MM.1S (cell line): ENCODE measurements at places on chromosomes 6 and 20.

DNA sequence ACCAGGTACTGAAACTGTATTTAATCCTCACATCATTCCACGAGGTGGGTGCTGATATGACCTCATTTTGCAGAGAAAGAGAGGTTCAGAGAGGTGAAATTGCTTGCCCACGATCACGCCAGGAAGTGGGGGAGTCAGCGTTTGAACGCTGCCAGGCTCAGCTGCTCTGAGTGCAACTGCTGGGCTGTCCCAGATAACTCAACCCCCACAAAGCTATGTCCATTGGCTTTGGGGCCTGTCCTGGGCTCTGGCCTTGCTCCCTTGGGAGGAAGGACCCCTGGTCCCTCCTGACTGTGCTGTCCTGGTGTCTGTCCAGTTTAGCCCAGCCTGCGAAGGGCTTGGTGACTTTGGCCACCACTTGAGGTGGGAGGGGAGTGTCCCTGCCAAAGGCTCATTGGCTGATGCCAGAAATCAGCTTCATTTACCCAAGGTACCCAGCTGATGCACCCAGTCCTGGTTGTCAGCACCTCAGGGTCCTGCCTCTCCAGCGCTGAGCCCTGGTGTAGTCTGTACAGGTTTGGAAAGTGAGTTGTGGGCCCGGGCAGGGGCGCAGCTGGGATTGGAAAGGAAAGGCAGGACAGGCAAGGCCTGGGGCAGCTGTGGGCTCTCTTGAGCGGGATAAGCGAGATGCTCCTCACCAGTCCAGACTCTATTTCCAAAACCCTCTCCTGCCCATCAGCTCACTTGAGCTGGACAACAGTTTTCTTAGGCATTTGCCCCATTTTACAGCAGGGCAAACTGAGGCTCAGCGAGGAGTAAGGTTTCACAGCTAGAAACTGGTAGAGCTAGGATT is 38.5 kb downstream of the SUN5 start:
- no peaks in the 10 kb centered on the region for H3K4me1 ChIP-seq
- H3K36me3 ChIP-seq, result no peaks in the 10 kb centered on the region
- no peak overlapping the region for H3K27ac ChIP-seq
- no peak overlapping the region for H3K4me3 ChIP-seq
- 0 out of 2 replicates have a peak, but pooled peaks cover 5% of the 10 kb centered on the region for H3K27me3 ChIP-seq
- DNase-seq, result no peak

- DNase-seq, result no peak
- no peaks in the 10 kb centered on the region for H3K27me3 ChIP-seq
- H3K27ac ChIP-seq, result no peak overlapping the region
- H3K4me3 ChIP-seq, result no peak overlapping the region
- no peaks in the 10 kb centered on the region for H3K4me1 ChIP-seq
These were observed 380.0 kb downstream of the LMBRD1 start for GRCh38 chr6:69416776-69417175.

DNA sequence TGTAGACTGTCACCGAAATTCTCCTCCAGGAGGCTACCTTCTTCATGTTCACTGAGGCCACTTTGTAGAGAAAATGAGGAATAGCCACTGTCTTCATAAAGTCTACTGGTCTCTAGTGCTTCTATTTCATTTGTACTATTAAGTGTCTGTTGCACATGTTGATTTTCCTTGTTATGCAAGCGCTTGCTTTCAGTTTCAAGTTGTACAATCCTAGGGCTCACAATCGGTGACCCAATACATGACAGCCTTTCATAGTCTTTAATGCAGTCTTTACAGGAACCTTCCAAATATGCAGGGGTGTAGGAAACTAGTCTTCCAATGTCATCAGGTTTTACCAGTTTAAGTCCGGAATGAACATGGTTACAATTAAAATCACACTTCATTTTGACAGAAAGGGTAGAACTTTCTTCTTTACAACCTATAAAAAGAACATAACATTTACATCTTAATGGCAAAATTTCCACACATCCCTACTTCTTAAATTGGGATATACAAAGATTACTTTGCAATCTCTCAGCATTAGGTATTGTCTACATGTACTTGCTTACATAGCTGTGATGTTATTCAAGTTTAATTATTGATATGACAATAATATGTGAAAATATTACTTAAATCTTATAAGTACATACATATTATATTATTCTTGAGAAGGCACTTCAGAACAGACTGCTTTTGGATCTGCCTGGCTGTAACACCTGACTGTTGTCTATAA is 7.5 kb downstream of the FBXO5 start:
- peaks cover 8% of the 10 kb centered on the region; the same call in 1 of the 2 replicates for H3K36me3 ChIP-seq
- H3K27me3 ChIP-seq, result no peaks in the 10 kb centered on the region
- H3K4me1 ChIP-seq, result no peaks in the 10 kb centered on the region
- DNase-seq, result no peak

DNA sequence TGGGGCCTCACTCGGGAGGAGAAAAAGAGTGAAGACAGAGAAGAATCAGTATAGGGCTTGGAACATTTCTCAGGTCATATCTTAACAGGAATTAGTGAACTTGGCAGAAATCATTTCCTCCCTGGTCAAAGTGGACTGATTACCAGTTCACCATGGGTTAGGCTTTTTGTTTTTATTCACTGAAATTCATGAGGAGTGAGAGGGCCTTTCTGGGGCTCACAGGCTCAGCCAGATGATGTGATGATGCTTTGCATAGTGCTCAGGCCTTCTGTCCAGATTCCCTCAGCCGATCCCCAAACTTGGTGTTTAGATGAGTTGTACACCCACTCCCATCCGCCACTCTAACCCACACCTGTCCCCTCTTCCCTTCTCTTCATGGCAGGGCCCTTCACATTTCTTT is 32.5 kb downstream of the SRSF3 start:
- H3K4me3 ChIP-seq, result no peak overlapping the region
- no peaks in the 10 kb centered on the region for H3K27me3 ChIP-seq
- DNase-seq, result no peak
- H3K36me3 ChIP-seq, result no peaks in the 10 kb centered on the region
- peaks cover 19% of the 10 kb centered on the region; the same call in 1 of the 2 replicates for H3K4me1 ChIP-seq

DNA sequence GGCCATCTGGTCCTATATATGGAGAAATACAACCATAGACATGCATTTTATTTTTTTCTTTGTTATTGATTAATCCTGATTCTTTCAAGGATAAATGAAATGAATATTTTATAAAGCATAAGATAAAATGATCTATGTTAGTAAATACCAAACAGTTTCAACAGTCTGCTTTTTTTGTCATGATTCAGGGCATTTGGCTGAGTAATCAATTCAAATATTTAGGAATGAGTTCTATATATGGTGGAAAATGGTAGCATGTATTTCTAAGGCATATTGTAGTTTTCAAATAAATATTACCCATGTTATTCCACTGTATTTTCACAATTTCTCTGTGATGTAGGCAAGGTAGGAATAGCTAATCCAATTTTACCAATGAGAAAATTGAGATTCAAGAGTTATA is 287.5 kb upstream of the FKBP1C start:
- H3K4me3 ChIP-seq, result no peak overlapping the region
- H3K27ac ChIP-seq, result no peak overlapping the region
- DNase-seq, result no peak

DNA sequence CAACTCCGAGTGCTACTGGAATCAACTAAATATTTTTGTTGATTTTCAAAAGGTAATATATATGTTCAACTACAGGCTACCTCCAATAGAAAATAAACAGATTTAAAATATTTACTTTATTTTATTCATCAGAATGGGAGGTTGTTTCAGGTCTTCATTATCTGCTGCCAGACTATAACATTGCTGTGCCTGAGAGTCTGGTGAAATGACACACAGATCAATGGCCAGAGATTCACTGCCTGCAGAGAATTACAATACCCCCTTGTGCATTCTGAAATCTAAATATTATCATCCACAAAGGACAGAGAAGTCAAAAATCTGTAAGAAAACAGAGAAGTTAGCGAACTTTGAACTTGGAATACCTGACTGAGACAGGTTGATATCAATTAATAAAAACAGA is 667.8 kb upstream of the GJE1 start:
- no peak overlapping the region for H3K27ac ChIP-seq
- DNase-seq, result no peak
- no peak overlapping the region for H3K4me3 ChIP-seq
- no peaks in the 10 kb centered on the region for H3K36me3 ChIP-seq
- H3K4me1 ChIP-seq, result peaks cover 14% of the 10 kb centered on the region

GRCh38 chr6:137729866-137730629 is 137.0 kb upstream of the TNFAIP3 start:
- H3K27ac ChIP-seq, result no peak overlapping the region
- DNase-seq, result no peak
- peaks cover 14% of the 10 kb centered on the region for H3K4me1 ChIP-seq
- H3K36me3 ChIP-seq, result no peaks in the 10 kb centered on the region
- no peak overlapping the region for H3K4me3 ChIP-seq

DNA sequence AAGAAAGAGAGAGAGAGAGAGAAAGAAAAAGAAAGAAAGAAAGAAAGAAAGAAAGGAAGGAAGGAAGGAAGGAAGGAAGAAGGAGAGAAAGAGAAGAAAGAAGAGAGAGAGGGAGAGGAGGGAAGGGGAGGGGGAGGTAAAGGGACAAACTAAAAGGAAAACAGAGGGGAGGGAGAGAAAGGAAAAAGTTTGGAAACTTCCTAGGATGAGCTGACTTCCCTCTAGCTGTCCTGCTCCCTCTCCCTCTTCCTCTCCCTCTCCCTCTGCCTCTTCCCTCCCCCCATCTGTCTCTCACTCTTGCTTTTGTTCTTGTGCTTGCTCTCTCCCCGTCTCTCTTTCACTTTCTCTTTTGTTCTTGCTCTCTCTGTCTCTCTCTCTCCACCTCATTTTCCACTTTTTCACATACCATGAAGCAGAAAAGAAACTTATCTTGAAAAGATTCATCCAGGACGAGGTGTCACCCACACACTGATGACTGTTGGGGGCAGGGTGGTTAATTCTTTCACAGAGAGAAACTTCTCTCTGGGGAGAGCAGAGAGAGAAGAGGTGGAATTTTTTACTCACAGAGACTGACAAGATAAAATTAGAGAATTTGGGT is 56.4 kb upstream of the DUSP22 start:
- H3K36me3 ChIP-seq, result no peaks in the 10 kb centered on the region
- no peaks in the 10 kb centered on the region for H3K27me3 ChIP-seq
- DNase-seq, result peak; percentile 80

GRCh38 chr6:114053791-114054190 is 82.8 kb upstream of the HDAC2 start:
- H3K4me3 ChIP-seq, result no peak overlapping the region
- H3K4me1 ChIP-seq, result peaks cover 12% of the 10 kb centered on the region
- no peak overlapping the region for H3K27ac ChIP-seq
- H3K27me3 ChIP-seq, result no peaks in the 10 kb centered on the region
- no peaks in the 10 kb centered on the region for H3K36me3 ChIP-seq

GRCh38 chr20:25739615-25740320 is 43.1 kb upstream of the ZNF337 start:
- no peaks in the 10 kb centered on the region for H3K27me3 ChIP-seq
- H3K4me1 ChIP-seq, result no peaks in the 10 kb centered on the region
- no peak overlapping the region for H3K27ac ChIP-seq

GRCh38 chr6:122818866-122819265 is 29.8 kb downstream of the SMPDL3A start:
- no peak for DNase-seq
- no peak overlapping the region for H3K27ac ChIP-seq
- H3K27me3 ChIP-seq, result no peaks in the 10 kb centered on the region
- H3K36me3 ChIP-seq, result no peaks in the 10 kb centered on the region

DNA sequence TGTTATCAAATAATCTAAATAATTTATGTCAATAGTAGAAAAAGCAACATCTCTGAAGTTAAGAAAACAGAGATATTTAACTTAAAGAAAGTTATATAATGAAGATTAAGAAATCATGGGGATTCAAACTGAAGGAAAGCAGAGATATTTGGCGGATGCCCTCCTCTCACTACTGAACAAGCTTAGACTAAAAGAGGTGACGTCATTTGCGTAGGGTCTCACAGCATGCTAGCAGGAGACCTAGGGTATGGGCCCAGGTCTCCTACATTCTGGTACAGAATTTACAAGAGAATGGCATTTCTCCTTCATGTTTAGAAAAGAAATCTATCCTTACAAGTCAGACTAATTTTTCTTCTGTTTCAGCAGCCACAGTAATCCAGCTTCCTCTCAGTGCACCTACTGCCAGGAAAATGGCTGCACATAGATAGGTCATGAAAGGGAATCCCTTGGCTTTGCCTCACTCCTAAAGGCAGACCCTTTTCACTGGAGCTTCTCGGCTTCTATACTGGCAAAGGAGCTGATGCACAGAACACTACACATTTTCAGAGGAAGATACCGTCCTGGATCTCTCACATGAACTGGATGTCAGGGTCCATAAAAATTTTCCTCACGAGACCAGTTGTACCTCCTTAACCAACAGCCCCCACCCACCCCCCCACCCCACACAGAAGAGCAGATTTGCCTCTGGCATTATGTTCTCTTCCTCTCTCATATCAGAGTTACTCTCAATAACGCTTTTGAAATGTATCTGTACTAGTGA is 41.8 kb upstream of the DST start:
- DNase-seq, result no peak
- no peaks in the 10 kb centered on the region for H3K36me3 ChIP-seq
- H3K27ac ChIP-seq, result no peak overlapping the region
- H3K4me3 ChIP-seq, result no peak overlapping the region
- peaks cover 12% of the 10 kb centered on the region for H3K4me1 ChIP-seq

GRCh38 chr6:102553214-102553613 is 1159.7 kb downstream of the GRIK2 start:
- H3K27ac ChIP-seq, result no peak overlapping the region
- DNase-seq, result no peak
- no peaks in the 10 kb centered on the region for H3K27me3 ChIP-seq
- H3K36me3 ChIP-seq, result no peaks in the 10 kb centered on the region
- no peak overlapping the region for H3K4me3 ChIP-seq

GRCh38 chr6:169709293-169709692 is 7.4 kb downstream of the C6orf120 start:
- H3K4me1 ChIP-seq, result no peaks in the 10 kb centered on the region
- no peak overlapping the region for H3K4me3 ChIP-seq
- H3K27ac ChIP-seq, result no peak overlapping the region
- H3K27me3 ChIP-seq, result no peaks in the 10 kb centered on the region

- peaks cover 46% of the 10 kb centered on the region for H3K4me1 ChIP-seq
- no peak overlapping the region for H3K4me3 ChIP-seq
- no peak for DNase-seq
These were observed 257.8 kb downstream of the BTBD3 start for GRCh38 chr20:12175538-12175937.
